Bronchial epithelial cell (primary cell): ENCODE measurements at places on chromosomes 7 and 10.

DNA sequence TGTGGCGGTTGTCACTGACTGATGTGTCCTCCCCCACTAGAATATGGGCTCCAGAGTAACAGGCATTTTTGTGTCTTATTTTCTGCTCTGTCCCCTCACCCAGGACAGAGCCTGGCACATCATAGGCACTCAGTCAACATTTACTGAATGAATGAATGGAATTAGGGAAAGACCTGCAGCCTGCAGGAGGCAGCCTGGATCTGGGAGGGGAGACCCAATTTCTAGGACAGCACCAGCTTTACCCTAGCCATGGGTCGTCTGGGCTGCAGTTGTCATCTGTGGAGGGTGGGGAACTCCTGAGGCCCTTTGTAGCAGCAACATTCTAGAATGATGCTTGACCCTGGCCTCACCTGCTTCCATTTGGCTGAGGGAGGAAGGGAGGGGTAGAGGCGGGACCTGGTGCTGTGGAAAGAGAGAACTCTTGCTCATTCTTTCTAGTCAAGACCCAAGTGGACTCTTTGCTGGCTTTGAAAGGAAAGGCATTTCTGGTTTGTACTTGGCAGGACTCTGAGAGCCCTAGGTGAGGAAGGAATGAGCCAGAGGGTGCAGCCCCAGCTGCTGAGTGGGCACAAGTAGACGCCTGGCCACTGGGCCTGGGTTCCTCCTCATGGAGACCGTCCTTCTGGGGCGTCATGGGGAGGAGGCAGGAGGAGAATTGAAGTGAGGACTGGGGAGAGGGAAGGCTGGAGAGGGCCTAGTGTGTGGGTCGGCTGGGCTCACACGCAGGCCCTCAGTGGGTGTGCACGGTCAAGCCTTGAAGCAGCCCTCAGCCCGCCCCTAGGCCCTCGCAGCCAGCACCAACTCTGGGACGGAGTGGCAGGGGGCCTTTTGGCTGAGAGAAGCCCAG lies 8.9 kb downstream of the FGF8 start:
- DNase-seq, result no peak

DNA sequence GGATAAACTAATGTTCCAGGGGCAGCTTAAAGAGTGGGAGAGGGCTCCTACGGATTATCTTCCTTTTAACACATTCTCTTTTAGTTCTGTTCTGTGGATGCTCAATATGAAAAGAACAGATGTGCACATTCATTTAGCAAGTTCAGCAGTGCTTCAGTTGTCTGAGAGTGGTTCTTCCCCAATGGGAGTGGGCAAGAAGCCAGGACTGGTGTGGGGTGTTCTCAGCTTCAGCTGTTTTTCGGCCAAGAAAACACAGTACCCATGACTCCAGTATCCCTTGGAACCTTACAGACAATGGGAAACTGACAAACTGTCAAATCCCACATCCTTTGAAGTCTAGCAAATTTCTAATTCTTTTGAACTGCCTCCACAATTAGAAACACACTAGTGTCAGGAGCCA lies 71.5 kb upstream of the LRRC17 start:
- DNase-seq, result no peak

DNA sequence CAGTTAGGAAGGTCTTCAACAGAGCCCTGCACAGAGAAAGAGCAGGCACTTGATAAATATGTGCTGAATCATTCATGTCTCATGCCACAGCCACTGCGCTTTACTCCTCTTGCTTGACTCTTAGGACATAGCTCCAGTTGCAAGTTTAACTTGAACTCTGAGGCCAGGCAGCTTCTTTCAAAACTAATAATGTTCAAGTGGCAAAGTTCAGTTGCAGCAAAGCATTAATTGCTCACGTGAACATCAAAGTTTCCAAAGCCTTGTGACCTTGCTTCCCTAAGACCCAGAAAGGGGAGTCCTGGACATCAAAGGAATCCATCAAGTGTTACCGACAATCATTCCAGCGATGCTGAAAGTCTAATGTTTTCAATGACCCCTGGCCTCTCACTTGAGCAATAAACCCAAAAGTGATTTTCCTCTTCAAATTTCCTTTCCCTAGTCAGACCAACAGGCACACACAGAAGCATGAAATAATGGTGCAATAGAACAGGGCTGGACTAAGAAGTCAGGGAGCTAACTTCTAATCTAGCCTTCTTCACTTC lies 21.8 kb upstream of the TECTB start:
- DNase-seq, result peak; percentile 27

- no peak for DNase-seq
These were observed 34.9 kb downstream of the LMOD2 start for GRCh38 chr7:123690550-123690949.

DNA sequence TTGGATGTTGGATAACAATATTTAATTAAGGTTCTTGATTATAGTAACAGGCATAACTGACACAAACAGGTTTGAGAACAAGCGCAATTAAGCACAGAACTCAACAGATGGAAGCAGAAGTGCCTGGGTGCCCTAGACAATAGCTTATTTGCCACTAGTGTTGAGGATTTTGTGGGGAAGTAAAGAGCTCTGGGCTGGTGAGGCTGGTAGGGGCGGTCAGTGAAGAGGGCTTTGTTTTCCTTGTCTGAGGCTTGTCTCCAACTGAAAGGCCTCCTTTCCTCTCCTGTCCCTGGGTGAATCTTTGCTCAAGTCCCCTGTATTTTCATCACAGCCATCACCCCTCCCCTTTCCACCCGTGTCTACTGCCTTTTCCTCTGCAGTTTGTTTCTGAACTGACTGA lies 104.6 kb downstream of the KAT6B start:
- no peak for DNase-seq

GRCh38 chr10:75186310-75186709 lies 24.3 kb upstream of the VDAC2 start:
- DNase-seq, result no peak

GRCh38 chr10:6282454-6282958 lies 79.8 kb downstream of the PFKFB3 start:
- no peak for DNase-seq

DNA sequence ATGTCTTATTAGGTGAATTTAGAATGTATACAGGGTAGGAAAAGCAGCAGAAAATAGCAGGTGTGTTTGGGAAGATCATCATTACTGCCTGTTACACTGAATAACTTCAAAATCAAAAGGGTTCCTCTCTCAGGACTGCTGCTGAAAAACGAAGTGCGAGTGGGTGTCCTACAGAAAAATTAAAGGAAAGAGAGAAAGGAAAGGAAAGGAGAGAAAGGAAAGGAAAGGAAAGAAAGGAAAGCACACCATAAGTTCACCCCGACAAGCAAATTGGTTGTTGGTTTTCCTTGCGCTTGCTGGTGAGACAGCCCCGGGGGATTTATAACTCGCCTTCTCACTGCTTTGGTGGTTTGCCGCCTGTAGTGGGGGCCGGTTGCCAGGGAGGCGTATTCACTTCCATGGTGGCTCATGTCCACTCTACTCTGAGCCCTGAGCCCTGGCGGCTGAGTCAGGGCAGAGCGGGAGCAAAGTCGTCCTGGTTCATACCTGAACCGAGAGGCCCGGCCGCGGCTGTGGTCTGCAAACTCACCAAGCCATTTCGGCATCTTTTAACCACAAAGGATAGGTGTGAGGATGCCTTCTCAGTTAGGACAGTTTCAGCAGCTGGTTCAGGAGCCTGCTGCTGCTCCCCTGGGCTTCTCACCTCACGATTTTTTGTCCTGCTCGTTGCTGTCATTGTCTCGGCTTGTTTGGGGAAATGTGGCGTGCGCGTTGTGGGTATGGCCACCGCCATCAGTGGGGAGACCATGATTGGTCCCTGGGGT lies 26.1 kb downstream of the INPP5A start:
- DNase-seq, result no peak

DNA sequence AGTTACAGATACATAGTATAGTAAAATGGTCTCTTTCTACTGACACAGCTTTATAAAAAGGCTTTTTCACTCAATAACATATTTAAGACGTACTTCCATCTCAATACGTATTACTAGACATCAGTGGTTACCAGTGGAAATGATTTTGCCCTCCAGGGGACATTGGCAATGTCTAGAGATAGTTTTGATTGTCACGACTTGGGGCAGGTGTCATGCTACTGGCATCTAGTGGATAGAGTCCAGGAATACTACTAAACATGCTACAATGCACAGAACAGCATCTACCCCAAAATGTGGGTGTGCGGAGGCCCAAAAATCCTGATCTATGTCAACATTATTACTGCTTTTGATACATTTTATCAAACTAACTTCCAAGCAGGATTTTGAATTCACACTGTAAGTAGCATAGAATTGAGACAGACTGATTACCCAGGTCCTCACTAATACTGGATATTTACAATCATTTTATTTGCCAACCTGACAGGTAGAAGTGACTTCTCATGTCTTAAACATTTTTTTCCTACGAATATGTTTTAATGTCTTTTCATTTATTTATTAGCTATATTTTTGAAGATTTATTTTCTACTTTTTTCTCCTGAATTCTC lies 53.8 kb downstream of the HGF start:
- DNase-seq, result peak; percentile 50

DNA sequence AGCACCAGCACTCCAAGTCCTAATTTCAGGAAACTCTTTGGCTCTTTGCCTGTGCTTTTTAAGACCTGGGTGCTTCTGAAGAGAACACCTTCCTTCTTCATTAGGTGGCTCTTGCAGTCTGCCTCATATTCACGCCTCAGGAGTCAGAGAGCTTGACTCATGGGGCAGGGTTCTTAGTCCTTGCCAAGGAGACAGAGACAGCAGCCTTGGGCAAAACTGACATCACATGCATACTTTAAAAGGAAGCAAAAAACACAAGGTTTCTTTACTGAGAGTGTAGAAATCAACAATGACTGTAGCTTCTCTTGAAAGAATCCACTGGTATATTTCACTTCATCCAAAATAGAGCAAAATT lies 780.6 kb downstream of the INHBA start:
- DNase-seq, result peak; percentile 99

DNA sequence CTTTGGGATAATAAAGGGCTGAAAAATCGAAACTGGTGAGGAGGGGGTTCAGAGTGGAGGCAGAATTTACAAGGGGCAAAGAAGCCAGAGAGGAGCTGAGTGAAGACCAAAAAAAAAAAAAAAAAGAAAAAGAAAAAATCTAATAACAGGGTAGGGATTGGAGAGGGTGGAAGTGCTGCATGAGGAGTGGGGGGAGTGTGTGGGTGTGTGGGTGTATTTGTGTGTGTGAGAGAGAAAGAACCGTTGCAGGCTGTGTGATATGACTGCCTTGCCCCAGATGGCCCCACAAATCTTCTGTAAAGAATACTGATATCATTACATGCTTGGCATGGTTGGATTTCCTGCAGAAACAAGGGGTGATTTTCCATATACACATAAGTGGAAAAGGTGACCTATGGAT lies 207.8 kb upstream of the IMMP2L start:
- no peak for DNase-seq

- DNase-seq, result peak; percentile 17
These were observed 9.9 kb upstream of the GNAT3 start for GRCh38 chr7:80521809-80522208.

- no peak for DNase-seq
These were observed 2.4 kb downstream of the TRA2A start for GRCh38 chr7:23529262-23529859.

GRCh38 chr7:45885264-45885882 lies 2.9 kb upstream of the IGFBP1 start:
- peak; percentile 20 for DNase-seq

DNA sequence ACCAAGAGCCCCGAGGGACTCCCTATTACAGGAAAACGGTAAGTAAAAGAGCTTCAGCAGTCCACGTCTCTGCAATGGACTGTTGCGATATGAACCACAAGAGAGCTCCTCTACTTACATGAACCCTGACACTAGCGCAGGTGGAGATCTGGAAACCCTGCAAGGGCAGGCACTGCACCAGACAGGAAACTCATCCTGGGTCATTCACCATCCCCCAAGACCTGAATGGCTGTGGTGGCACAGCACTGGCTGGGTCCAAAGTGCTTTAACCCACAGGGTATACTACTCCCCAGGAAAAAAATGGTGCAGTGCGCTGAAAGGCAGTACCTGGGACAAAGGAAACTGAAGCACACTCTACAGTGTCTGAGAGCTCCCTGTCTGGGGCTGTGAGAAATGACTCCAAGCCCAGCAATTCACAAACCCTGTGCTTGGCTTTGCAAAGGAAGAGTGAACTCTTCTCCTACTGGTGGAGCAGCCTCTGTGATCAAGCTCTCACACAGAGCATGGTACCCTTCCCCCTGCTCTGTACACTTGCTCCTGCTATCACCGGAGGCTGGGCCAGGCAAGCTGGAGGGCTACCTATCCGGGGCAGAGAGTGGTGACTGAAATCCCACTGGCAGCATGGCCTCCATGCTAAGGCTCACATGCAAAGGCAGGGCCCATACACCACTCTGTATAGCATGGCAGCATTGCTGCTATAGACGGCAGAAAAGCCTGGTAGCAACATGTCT lies 44.9 kb downstream of the HIBADH start:
- no peak for DNase-seq
